Lower lobe of right lung (tissue), 2 donors: ENCODE measurements at places on chromosomes 4 and X. TPM values are rescaled to one million over a fixed set of nuclear protein-coding genes. Genes with fewer than 3 reads are reported as not detected.

The TCEAL2 gene
- 1.9 TPM for total RNA-seq

The TRPC5OS gene
- total RNA-seq = not detected

The APLN gene
- 4.2 TPM for total RNA-seq

The TEX13C gene
- total RNA-seq = not detected

The RBMXL3 gene
- total RNA-seq = not detected

The GSX2 gene
- total RNA-seq = not detected

GRCh38 chr4:10875144-10875799, 190.7 kb upstream of the CLNK start:
- H3K4me1 ChIP-seq = no peaks in the 10 kb centered on the region
- no peak for DNase-seq
- no peak overlapping the region for H3K4me3 ChIP-seq
- no peaks in the 10 kb centered on the region for H3K36me3 ChIP-seq
- H3K27me3 ChIP-seq = no peaks in the 10 kb centered on the region

- peaks cover 4% of the 10 kb centered on the region for H3K4me1 ChIP-seq
- H3K27me3 ChIP-seq = no peaks in the 10 kb centered on the region
- DNase-seq = no peak
- H3K36me3 ChIP-seq = no peaks in the 10 kb centered on the region
- no peak overlapping the region for H3K4me3 ChIP-seq
- no peak overlapping the region for H3K27ac ChIP-seq
Observed at GRCh38 chrX:9315086-9315485, 149.8 kb upstream of the TBL1X start.

DNA sequence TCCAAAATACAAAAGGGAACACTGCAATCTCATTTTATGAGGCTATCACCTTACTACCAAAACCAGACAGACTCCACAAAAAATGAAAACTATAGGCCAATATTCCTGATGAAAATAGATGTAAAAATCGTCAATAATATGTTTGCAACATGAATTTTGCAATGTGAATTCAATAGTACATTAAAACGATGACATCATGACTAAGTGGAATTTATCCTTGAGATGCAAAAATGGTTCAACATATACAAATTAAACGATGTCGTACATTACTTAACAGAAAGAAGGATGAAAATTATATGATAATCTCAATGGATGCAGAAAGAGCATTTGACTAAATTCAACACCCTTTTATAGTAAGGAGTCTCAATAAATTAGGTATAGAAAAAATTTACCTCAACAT, 123.0 kb downstream of the AREG start:
- H3K4me1 ChIP-seq = no peaks in the 10 kb centered on the region
- no peak overlapping the region for H3K27ac ChIP-seq
- no peak overlapping the region for H3K4me3 ChIP-seq
- H3K27me3 ChIP-seq = no peaks in the 10 kb centered on the region
- no peak for DNase-seq

DNA sequence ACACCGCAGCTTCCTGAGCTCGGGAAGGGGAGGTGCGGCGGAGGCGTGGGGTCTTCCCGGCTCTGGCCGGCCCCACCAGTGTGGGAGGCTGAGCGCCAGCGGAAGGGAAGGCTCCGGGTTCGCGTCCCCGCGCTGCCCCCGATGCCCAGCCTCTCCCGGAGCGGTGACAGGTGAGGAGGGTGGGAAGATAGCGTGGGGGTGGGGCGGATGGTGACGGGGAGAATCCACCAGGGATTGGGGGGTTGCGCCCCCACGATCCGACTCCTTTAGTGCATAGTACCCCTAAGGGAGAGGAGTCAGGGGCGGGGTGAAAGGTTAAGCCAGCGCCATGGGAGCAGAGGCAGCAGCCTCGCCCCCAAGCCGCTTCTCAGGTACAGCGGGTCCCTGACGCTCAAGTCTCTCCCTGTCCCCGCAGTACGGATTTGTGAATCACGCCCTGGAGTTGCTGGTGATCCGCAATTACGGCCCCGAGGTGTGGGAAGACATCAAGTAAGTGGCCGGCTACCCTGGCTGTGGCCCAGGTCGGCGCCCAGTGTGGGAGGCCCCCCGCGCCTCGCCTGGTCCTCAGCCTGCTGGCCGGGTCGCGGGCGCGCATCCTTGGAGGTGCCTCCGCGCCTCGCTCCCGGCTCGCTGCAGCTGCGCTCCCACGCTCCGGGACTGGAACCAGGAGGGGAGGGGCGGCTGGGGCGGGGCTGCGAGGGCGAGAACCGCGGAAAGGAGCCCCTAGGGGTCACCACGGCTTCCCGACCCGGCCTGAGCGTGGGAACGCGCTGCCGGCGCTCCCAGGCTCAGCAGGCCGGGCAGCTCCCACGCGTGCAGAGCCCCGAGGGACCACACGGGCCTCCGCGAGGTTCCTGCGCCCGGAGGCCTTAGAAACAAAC, 791 bp downstream of the GUCY1B1 start:
- H3K27me3 ChIP-seq = peaks cover 10% of the 10 kb centered on the region
- H3K36me3 ChIP-seq = no peaks in the 10 kb centered on the region
- H3K27ac ChIP-seq = peak overlapping the region; percentile 88

DNA sequence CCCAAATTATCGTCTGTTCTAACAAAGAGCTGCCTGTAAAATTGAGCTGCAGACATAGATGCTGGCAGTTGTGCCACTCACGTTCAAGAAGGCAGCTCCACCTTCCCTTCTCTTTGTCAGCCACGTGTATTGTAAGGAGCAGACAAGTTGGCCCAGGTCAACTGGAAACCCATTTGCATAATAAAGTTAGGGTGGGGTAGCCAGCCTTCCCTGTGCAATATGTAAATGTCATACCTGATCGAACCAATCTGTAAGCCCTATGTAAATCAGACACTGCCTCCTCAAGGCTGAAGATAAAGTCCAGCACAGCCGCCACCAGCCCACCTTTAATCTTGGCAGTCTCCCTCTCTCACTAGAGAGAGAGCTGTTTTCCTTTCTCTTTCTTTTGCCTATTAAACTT, 117.2 kb downstream of the TMEM144 start:
- no peaks in the 10 kb centered on the region for H3K27me3 ChIP-seq
- no peaks in the 10 kb centered on the region for H3K36me3 ChIP-seq
- DNase-seq = no peak
- no peak overlapping the region for H3K4me3 ChIP-seq
- no peak overlapping the region for H3K27ac ChIP-seq

- H3K4me3 ChIP-seq = no peak overlapping the region
- H3K27ac ChIP-seq = no peak overlapping the region
- H3K4me1 ChIP-seq = no peaks in the 10 kb centered on the region
- H3K36me3 ChIP-seq = no peaks in the 10 kb centered on the region
- H3K27me3 ChIP-seq = no peaks in the 10 kb centered on the region
- no peak for DNase-seq
Observed at GRCh38 chr4:155319516-155319915, 57.2 kb downstream of the MAP9 start.

DNA sequence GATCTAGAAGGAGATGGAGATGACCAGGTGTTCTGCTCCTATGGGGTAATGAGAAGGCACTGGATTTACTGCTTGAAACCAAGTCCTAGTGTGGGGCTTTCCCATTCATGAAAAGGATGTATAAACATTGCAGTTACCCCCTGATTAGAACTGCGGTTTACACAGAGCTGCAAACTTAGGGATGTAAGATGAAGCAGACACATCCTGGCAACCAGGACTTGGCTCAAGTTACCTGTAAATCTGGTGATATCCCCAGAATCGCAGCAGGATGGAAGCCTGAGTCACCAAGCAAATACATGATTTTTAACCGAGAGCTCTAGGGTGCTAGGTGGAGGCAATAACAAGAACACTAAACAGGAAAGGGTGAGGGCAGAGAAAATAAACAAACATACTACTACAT, 178.6 kb upstream of the MAMLD1 start:
- H3K27ac ChIP-seq = no peak overlapping the region
- no peaks in the 10 kb centered on the region for H3K4me1 ChIP-seq
- H3K4me3 ChIP-seq = no peak overlapping the region
- no peaks in the 10 kb centered on the region for H3K36me3 ChIP-seq
- no peaks in the 10 kb centered on the region for H3K27me3 ChIP-seq

DNA sequence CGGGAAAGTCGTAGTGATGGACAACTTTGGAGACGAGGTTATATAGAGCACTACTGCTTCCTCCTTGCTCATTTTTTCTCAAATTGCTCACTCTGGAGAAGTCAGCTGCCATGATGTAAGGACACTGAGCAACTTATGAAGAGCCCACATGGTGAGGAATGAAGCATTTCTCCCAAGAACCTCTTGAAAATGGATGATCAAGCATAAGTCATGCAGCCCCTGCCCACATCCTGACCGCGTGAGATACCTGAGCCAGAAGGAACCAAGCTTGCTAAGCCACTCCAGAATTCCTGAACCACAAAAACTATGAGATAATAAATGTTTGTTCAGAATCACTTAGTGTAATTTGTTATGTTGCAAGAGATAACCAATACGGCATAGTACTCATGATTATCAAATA, 42.8 kb downstream of the PDE5A start:
- no peak overlapping the region for H3K27ac ChIP-seq
- H3K36me3 ChIP-seq = no peaks in the 10 kb centered on the region
- H3K4me3 ChIP-seq = no peak overlapping the region
- no peak for DNase-seq
- H3K27me3 ChIP-seq = no peaks in the 10 kb centered on the region

- no peak for DNase-seq
- no peaks in the 10 kb centered on the region for H3K4me1 ChIP-seq
- no peaks in the 10 kb centered on the region for H3K36me3 ChIP-seq
- no peaks in the 10 kb centered on the region for H3K27me3 ChIP-seq
- H3K27ac ChIP-seq = no peak overlapping the region
Observed at GRCh38 chr4:72665171-72665968, 96.3 kb upstream of the ADAMTS3 start.

DNA sequence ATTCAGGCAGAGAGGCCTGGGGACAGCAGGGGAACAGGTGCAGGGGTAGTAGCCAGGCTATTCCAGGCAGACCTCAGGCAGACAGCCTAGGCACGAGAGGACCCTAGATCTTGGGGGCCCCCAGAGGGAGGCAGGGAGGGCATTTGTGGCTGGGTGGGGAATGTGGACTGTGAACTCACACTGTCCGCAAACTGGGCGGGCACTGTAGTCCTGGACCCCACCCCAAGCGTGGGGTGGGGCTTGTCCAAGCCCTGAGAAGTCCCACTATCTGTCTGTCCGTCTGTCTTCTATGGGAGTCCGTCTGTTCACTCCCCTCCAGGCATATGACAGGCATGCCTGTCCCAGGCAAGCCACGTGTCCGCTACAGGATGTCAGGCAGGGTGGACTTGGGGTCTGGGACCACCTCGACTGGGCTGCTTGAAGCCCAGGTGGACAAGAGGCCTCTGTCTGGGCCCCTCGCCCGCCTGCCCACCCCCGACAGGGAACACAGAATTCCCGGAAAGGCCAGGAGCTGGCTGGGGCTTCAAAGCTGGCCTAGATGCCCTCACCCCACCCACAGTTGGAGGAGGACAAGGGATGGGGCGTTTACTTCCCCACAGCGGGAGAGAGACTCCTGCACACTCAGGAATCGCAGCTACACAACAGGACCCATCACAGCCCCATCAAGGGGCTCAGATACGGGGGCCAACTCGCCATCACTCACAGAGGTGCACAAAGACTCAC, at the start of gene SLC38A5:
Gene SLC38A5 (minus strand): TSS at position 151 of the 723 bp plus-strand sequence. CDS start 2,336 bp downstream, outside the sequence.
- DNase-seq = no peak
- no peak within 1 kb of the TSS for H3K27ac ChIP-seq
- H3K36me3 ChIP-seq = no peaks in the 10 kb centered on the region
- H3K27me3 ChIP-seq = no peaks in the 10 kb centered on the region

DNA sequence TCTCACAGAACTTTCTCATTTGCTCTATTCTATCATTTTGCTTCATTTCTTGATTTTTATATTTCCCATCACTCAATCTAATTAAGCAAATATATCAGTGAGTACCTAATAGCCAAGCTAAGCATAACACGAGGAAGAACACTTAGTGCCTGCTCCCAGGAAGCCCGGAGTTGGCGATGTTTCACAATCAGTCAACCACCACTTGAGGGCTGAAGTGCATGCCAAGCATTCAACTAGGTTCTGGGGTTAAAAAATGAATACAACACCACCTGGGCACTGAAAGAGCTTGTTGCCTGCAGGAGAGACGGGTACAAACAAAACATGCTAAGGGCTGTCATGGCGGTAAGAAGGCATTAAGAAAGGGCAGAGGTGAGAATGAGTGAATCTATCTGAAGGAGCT, 47.5 kb downstream of the UCHL1 start:
- no peak overlapping the region for H3K4me3 ChIP-seq
- no peaks in the 10 kb centered on the region for H3K36me3 ChIP-seq
- peak overlapping the region; percentile 38 for H3K27ac ChIP-seq

DNA sequence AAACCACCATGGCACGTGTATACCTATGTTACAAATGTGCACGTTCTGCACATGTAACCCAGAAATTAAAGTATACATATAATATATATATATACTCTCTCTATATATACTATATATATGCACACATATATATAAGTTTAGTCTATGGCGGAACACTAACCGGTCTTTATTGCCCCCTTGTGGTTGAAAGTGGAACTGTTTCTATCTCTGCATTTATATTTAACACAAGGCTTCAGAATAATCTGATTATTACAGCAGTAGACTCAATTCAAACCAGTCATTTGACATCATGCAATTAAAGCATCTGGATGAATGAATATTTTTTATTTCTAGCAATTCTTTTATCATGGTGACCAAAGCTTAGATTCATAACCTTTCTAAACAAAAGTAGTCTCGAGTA, 14.6 kb downstream of the RAB9B start:
- H3K27me3 ChIP-seq = no peaks in the 10 kb centered on the region
- no peaks in the 10 kb centered on the region for H3K4me1 ChIP-seq
- no peak overlapping the region for H3K4me3 ChIP-seq
- no peak for DNase-seq

GRCh38 chrX:124348885-124349453, 2.6 kb downstream of the SH2D1A start:
- no peaks in the 10 kb centered on the region for H3K27me3 ChIP-seq
- no peaks in the 10 kb centered on the region for H3K36me3 ChIP-seq
- H3K4me3 ChIP-seq = no peak overlapping the region
- H3K4me1 ChIP-seq = no peaks in the 10 kb centered on the region
- no peak for DNase-seq

GRCh38 chr4:89316931-89317366, 9.3 kb upstream of the GPRIN3 start:
- peak overlapping the region; percentile 50 for H3K27ac ChIP-seq
- peaks cover 18% of the 10 kb centered on the region for H3K4me1 ChIP-seq
- no peaks in the 10 kb centered on the region for H3K27me3 ChIP-seq
- no peaks in the 10 kb centered on the region for H3K36me3 ChIP-seq

GRCh38 chr4:185726931-185727330, 85.1 kb downstream of the SORBS2 start:
- DNase-seq = no peak
- H3K27ac ChIP-seq = no peak overlapping the region
- no peak overlapping the region for H3K4me3 ChIP-seq
- peaks cover 36% of the 10 kb centered on the region for H3K4me1 ChIP-seq

DNA sequence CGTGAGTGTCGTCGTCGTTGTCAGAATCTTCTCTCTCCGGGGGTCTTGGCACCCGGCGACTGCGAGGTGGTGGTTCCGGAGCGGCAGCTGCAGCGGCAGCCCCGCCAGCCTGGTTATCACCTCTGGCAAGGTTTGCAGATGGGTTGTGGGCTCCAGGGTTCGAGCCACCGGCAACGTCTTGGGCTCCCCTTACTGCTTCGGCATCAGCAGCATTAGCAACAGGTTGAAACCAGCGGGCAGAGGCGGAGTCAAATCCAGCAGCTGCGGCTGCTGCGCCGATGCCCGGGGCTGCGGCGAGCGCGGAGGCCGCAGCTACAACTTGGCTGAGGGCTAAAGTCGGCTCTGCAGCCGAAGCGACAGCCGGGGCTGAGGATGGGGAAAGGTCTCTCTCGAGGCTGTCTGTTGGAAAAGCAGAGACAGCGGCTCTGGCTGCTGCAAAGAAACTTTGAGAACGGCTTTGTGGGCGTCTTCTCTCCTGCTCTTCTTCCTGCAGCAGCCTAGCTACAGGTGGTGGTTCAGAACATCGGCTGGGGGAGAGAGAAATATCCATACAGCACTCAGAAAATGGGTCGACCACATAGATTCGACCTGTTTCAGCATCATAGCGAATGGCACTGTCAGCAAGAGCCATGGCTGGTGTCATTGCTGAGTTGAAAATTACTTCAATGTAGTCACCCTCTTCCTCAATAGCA, 3.6 kb downstream of the IRS4 start:
- peaks cover 10% of the 10 kb centered on the region for H3K27me3 ChIP-seq
- no peak overlapping the region for H3K4me3 ChIP-seq
